ENCODE measurements at places on chromosomes 4 and X.

DNA sequence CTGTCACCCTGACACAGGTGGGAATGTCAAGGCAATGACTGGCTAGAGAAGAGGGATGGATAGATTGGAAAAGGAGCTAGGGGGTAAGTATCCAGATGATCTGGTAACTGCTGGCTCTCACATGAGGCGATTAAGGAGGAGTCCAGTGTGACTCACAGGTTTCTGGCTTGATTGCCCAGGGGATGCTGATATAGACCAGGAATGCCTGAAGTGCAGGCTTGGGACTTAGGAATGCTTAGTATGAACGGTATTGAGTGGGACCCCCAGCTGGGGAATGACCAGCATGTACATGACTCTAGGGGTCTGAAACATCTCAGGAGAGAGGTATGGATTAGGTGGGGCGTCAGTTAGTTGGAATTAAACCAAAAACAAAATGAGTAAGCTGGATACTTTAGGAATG lies 65.8 kb upstream of the PRPS1 start:
- DNase-seq, result no peak

GRCh38 chrX:44462850-44463249 lies 79.8 kb downstream of the FUNDC1 start:
- no peak for DNase-seq

DNA sequence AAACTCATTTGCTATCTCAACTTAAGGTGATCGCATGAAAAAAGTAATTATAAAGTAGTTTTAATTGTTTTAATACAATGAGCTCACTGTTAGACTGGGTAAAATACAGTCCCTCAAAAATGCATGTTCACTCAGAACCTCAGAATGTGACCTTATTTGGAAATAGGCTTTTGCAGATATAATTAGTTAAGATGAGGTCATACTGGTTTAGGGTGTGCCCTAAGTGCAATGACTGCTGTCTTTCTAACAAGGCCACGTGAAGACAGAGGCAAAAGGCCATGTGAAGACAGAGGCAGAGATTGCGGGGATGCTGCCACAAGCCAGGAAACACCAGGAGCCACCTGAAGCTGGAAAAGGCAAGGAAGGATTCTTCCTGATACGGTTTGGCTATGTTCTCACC lies 262.1 kb downstream of the NKX6-1 start:
- DNase-seq, result no peak

- no peak for DNase-seq
Observed at GRCh38 chrX:3962511-3963311, 249.3 kb upstream of the PRKX start.

- DNase-seq, result no peak
Observed at GRCh38 chr4:75371915-75372314, 142.3 kb downstream of the RCHY1 start.

DNA sequence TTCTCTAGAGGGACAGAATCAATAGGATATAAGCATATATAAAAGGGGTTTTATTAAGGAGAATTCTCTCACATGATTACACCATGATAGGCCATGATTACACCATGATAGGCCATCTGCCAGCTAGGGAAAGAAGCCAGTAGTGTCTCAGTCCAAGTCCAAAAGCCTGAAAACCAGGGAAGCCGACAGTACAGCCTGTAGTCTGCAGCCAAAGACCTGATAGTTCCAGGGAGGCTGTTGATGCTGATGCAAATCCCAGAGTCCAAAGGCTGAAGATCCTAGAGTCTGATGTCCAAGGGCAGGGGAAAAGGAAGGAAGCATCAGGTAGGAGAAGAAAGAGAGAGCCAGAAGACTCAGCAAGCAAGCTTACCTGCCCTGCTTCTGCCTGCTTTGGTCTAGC lies 411.3 kb upstream of the EMCN start:
- DNase-seq, result no peak

- no peak for DNase-seq
Observed at GRCh38 chr4:83335701-83336100, 1.1 kb upstream of the HPSE start.

DNA sequence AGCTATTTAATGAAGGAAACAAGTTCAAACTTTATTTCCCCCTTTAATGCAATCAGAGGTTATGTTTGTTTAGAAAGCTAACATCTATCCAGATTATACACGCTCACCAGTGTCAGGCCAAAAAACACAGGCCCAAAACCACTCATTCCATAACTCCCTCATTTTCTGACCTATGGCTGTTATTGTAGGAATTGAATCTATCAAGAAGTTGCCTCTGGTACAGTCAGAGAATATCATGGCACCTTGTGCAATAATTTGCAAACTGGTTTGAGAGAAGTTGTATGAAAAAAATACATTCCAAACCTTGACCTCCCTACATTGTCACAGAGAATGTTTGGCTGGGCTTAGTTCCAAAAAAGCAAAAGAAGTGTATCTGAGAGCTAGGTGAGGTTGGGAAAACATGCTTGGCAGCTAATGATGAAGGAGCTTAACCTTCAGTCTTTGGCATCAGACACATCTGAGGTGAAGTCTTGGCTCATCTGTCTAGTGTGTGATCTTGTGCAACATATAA lies 591.0 kb downstream of the ANKRD50 start:
- no peak for DNase-seq

DNA sequence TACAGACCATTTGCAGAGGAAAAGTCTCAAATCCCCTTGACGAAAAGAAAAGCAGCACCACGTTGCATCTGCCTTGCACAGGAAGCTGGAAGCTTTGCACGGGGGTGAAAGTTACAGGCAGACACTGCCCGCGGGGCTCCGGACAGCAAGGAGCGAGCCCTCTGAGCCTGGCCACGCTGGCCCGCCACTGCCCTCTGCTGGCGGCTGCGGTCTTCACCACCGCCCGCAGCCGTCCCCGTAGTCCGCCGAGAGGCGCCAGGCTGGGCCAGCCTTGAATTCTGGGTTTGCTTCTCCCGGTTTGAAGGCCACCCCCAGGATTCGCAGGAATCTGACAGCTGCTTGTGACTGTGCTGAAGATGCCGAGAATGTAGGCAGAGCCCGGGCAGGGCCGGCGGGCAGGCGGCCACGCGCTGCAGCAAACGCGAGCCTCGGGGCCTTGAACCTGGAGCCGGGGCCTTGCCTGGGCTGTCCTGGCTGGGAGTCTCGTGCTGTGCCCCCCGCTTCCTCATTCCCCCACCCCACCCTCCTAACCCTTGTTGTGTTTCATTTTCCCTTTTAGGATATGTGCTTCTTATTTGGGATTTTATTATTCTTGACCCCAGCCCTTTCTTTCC lies 49.2 kb downstream of the ENPP6 start:
- DNase-seq, result peak; percentile 42

DNA sequence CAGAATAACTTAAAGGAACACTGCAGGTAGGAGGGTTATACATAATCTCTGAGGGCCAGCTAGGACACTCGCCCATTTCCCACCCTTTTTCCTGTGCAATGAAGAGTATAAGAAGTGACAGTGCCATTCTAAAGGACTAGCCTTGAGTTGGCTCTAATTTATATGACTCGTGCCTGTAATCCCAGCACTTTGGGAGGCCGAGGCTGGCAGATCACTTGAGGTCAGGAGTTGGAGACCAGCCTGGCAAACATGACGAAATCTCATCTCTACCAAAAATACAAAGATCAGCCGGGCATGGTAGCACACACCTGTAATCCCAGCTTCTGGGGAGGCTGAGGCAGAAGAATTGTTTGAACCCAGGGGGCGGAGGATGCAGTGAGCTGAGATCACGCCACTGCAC lies 4.4 kb downstream of the TBC1D1 start:
- DNase-seq, result no peak

DNA sequence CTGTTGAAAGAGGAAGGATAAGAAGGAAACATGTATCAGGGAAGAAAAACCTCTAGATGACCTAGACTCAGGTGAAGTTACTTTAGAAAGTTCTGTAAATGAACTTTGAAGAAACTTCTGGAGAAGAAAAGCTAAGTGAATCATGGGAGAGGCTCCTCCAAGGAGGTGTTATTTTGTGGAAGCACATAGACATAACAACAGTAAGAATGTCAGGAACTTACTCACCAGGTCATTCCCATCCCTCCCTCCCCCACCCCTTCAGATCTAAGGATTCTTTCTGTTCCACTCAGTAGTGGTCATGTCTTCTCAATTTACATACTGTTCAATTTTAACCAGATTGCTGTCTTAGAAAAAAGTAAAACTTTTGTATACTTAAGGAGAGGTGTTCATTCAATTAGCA lies 310.5 kb upstream of the DDX53 start:
- no peak for DNase-seq

GRCh38 chrX:140250391-140250790 lies 254.5 kb downstream of the SOX3 start:
- DNase-seq, result no peak

DNA sequence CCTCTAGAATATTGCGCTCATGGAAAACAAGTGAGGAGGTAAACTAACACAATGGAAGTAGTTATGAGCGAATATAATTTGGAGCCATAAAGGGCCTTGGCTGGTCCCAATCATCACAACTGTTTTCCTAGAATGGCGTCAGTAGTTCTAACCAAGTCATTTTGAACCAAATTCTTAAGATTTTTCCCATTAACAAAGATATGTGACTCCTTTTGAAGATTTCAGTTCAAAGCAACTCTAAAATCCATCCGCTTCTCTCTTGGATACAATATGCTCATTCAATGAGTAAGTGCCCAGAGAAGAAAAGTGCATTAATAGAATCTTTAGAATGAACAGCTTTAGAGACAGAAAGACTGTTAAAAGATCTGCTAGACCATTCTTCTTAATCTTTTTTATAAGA lies 19.6 kb upstream of the MYOZ2 start:
- no peak for DNase-seq

DNA sequence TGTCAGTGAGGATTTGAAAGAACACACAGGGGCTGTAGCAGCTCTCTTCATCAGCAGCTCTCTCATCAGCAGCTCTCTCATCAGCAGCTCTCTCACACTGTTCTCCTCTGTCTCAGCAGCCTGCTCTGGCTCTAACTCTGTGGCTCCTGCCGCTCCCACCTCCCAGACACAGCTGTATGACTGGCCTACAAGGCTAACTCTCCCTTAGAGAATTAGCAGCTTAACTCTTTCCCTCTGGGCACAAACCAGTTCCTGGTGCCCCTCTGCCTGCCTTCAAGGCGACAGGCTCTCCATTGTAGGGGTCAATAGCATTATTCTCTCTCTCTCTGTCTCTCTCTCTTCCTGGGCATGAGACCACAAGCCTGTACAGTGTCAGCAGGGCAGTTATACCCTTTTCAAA lies 385.6 kb upstream of the PCDH10 start:
- DNase-seq, result no peak

- DNase-seq, result peak; percentile 85
Observed at GRCh38 chrX:108091264-108091877, at the start of the genes ATG4A and PSMD10. ATG4A (plus strand) TSS chrX:108091778; CDS start chrX:108091827, 49 bp downstream. PSMD10 (minus strand) TSS chrX:108091542; CDS start chrX:108091520, 22 bp downstream.

- DNase-seq, result no peak
Observed at GRCh38 chr4:39823191-39823590, 125.3 kb downstream of the UBE2K start.

GRCh38 chrX:153903991-153904957 lies at the start of gene AVPR2:
AVPR2 (plus strand) TSS chrX:153904673; CDS start chrX:153905146, 473 bp downstream.
- no peak for DNase-seq

Measured in activated CD4-positive, alpha-beta T cell treated with anti-CD3 and anti-CD28 coated beads, Interleukin-2, amount 50 U/mL, for 1 hour (primary cell).